ENCODE measurements at places on chromosomes 4 and X.

- no peak for DNase-seq
Observed at GRCh38 chr4:183746305-183747229, 87.5 kb downstream of the TRAPPC11 start.

DNA sequence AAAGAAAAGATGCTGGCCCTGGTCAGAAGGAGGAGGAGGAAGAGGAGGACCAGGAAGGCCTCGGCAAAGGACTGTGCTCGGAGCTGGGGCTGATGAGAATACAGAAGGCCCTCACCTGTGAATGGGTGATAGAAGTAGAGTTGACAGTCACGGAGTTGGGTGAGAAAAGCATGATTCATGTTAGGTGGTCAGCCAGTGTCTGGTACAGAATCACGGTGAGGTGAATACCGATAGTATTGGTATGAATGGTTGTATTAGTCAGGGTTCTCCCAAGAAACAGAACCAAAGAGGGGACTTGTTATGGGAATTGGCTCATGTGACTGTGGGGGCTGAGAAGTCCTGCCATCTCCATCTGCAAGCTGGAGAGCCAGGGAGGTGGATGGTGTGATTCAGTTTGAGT lies 32.5 kb upstream of the FAM156A start:
- DNase-seq, result no peak

GRCh38 chr4:146155152-146155724 lies 20.3 kb upstream of the LSM6 start:
- DNase-seq, result no peak

DNA sequence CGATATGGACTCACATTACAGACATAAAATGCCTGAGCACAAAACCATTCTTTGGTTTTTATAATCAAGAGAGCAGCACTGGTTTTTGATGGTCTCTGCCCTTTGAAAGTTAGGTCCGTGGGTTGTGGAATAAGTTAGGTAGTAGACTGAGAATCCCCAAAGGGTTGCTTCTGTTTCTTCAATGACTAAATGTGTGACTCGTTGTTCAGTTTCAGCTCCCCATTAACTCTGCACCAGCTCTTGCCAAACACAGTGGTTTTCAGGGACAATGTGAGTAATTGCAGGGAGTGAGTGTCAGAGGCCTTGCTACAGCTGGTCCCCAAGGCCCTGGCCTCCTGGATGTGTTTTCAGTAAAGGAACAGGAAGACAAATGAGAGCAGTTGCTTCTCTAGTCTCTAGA lies 24.8 kb downstream of the SMIM20 start:
- no peak for DNase-seq

DNA sequence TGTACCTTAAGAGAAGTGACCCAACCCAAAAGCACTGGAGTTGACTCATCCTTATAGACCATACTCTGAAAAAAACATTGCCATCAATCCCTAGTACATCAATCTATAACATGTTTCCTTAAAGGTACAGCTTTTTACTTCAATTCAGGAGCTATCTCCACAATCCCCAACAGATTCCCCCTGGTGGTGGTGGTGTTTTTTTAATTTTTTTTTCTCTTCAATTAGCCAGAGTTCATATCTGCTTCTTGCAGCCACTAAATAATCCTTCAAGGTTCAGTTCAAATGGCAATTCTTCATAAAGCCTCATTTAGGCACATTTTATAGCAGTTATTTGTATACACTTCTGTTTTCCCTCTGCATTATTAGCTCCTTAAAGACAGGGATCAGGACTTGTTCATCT lies 60.7 kb upstream of the KDR start:
- DNase-seq, result no peak

DNA sequence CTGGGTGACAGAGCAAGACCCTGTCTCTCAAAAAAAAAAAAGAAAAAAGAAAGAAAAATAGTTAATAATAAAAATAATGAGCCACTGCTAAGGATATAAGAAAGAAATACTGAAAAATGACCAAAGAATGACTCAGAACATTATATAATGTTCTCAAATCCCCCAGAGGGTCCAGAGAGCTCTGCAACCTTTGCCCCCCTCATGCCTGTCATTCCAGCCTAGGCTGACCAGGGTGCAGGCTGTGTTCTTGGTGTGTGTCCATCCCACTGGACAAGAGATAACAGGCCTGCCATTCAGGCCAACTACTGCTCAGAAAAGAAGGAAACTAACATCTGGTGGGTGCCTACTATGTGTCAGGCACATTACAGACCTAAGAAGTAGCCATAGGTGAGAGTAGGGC lies 72.7 kb upstream of the EDNRA start:
- DNase-seq, result no peak

DNA sequence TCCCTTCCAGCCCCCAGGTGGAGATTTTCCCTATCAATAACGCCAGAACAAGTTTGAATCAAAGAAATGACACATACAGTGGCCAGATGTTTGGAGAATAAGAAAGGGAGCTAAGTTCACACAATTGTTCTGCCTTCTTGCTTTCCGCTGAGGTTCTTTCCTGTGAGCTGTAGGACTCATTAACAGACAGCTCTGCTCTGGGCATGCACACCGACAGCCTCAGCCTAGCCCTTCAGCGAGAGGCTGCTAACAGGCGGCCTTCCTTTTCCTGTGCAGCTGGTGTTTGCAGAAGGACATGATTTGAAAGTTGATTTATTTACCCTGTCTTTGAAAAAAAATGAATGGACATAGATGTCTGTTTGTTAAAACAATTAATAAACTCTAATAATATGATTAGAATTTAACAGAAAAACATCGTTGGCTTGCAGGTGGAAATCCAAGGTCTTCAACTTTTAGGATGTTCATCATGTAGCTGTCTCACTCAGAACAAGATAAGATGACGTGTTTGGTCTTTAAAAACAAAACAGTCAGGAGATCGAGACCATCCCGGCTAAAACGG lies 183.3 kb downstream of the KDR start:
- no peak for DNase-seq

GRCh38 chr4:69440308-69440707 lies 55.4 kb downstream of the UGT2B4 start:
- DNase-seq, result no peak

- no peak for DNase-seq
Observed at GRCh38 chr4:1226144-1226481, 22.8 kb downstream of the CTBP1 start.

DNA sequence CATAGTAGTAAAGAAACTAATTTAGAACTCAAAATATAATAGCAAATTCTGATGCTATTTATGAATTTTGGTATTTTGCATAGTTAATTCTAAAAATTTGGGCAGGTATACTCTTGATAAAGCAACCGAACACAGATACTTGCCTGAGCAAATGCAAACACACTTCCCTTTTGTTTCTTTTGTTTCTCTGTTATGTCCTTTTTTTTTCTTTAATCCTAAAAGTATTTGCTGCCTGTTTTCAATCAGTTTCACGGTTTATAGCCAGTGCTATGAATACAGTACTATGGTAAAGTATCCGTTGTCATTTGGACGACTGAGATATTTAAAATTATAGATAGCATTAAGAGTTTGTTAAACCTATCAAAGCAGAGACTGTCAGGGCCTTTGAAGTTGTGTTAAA lies 84.3 kb upstream of the HPRT1 start:
- no peak for DNase-seq

DNA sequence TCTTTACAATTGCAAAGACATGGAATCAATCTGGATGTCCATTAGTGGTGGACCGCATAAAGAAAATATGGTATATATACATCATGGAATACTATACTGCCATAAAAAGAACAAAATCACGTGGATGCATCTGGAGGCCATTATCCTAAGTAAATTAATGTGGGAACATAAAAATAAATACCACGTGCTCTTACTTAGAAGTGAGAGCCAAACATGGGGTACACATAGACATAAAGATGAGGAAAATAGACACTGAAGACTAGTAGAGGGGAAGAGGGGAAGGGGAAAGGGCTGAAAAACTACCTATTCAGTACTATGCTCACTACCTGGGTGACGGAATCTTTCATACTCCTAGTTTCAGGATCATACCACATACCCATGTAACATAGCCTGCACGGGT lies 179.3 kb upstream of the TECRL start:
- no peak for DNase-seq

GRCh38 chr4:139509727-139510410 lies 46.1 kb downstream of the SETD7 start:
- no peak for DNase-seq

DNA sequence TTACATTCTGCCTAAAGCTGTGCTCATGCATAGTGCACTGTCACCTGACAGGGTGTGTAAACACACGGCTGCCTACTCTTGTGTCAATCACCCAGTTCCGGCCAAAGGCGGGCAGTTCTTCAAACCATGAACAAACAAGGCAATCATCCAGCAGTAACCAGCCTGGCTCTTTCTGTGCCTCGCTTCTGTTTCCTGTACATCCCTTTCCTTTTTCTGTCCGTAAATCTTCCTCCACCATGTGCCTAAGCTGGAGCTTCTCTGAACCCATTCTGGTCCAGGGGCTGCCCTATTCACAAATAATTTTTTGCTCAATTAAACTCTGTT lies 60.8 kb upstream of the CBR4 start:
- DNase-seq, result no peak

DNA sequence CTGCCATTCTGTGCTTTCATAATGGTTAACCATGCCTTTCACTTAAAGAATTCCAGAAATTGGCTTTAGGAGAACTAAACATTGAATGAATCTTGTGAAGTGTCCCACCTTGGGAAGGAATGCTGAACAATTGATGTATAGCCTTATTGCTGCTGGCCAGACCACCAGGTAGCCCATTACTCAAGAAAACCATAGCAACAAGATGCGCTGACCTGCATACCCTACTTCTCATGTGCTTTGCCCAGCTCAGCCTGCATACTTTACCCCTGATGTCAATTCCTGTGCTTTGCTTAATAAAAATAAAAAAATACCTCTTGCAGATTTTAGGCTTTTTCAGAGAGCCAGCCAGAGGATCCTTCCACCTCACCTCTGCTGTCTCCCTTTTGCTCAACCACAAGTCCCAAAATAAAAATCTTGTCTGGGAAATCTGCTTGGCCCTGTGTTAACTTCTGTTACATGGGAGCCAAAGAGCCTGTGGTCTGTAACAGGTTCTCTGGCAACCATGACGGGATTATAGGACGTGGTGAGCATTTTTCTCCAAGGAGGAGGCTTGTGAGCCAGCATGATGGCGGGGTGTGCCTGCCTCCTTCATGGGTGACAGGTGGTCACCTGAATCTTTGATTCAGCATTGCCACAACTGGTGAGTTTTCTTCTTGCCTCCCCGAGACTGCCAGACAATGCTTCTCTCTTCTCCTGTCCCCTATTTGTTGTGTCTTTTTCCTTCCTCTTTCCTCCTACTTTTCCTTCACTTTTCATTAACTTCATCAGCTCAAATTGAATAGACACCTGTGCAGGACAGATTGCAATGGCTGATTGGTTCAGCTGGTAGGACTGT lies 106.8 kb downstream of the ARSJ start:
- DNase-seq, result no peak
